ENCODE measurements at places on chromosomes 6 and 20. TPM values are rescaled to one million over a fixed set of nuclear protein-coding genes. Genes with fewer than 3 reads are reported as not detected.

Gene FBXO5
- polyA plus RNA-seq: 39.5 TPM

Gene MLIP
- 0.52 TPM for polyA plus RNA-seq

DNA sequence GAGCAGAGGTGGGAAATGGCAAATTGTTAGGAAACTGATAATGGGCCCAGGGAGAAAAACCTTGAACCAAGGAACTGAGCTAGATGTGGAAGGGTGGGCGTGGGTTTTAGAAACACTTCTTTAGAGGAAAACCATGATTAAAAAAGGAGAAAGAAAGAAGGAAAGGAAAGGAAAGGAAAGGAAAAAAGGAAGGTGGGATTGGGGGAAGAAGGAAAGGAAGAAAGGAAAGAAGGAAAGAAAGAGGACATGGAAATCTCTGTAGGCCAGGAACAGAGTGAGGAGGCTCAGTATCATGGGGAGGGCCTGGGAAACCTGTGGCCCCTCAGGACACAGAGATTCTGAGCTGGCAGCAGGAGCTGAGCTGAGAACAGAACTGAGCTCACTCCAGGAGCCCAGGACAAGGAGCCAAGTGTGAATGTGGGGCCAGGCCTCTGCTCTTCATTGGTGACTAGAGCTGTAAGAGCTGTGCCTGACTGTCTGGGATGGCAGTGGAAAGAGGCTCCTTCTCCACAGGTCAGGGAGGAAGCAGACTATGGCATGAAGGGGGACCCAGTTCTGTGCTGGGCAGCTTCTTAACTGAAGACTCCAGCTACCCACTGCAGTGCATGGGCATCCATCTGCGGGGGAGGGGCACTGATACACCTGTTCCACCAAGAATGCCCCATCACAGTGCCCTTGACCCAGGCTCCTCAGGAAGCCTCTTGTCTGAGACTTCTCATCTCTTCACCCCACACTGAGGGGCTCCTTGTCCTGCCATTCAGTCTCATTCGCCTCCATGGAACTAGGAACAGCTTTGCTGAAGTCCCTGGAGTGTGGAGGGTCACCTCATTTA lies 116.1 kb upstream of the BACH2 start:
- DNase-seq: no peak

- DNase-seq: no peak
These were observed 42.3 kb downstream of the RALGAPB start for GRCh38 chr20:38514947-38515346.

GRCh38 chr6:21354805-21355238 lies 238.7 kb upstream of the SOX4 start:
- DNase-seq: no peak

DNA sequence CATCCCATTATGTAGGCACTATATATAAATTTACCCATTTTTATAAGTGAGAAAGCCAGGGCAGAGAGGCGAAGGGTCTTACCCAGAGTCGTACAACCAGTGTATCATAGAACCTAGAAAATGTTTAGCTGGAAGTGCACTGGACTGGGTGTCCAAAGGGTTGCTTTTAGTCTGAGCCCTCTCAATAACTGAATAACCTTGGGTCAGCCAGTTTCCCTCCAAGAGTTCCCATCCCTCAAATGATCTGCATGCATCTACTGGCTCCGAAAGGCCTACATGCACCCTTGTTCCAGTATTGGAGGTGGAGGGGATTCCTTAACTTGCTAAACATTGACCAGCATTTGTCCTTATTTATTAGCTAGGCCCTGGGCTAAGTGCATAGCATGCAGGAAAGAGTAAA lies 3.8 kb downstream of the SNPH start:
- DNase-seq: no peak

Gene CHRNA4
- polyA plus RNA-seq: 37.9 TPM

GRCh38 chr6:82622461-82622860 lies 258.8 kb downstream of the TPBG start:
- DNase-seq: no peak

DNA sequence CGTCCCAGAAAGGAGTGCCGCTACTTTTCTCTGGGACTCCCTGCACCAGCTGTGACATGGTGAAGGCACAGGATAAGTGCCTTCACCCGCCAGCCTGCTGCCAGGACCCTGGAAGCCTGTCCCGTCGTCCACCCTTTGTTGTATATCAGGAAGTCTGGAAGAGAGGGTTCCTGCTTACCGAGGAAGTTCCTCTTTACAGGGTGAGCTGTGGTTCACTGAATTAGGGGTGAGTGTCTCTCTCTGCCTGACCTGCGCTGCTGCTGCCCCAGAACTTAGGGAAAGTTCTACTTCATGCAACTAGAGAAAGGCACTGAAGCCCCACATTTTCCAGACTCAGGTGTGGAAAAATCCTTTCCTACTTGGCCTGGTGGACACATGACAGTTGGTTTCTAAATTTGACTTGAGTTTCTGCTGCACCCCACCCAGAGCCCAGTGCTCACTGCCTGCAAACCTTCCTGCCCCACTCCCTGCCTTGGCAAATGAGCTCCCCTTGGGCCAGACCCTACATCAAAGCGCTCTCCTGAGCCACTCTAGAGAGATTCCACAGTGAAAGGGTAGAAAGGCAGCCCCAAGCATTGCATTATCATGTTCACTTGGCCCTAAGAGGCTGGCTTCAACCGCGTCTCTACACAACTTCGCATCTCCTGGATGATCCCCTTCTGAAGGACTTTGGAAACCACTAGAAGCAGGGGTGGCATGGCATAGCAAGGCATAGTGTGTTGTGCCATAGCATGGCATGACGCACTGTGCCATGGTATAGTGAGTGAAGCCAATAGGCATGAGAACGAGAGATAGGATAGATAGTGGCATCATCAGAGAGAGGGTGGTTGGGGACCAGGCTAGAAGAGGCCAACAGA lies 215.8 kb upstream of the CDYL start:
- no peak for DNase-seq

DNA sequence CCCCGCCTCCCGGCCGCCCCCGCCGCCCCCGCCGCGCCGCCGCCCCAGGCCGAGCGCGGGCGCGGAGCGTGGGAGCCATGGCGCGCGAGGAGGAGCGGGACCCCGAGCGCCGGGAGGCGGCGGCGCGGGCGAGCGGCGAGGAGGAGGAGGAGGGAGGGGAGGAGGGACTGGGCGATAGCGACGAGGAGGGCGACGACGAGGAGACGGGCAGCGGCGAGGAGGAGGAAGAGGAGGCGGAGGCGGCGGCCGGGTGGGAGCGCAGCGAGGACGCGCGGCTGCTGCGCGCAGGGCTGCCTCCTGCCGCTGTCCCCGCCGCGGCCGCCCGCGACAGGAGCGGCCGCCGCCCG lies at the start of gene SLC24A3:
Gene SLC24A3, plus strand, starts transcription at position 174 of the 347 bp plus-strand sequence.
- no peak for DNase-seq

Gene ZNF165
- polyA plus RNA-seq: 3.9 TPM

Gene TNFRSF6B
- 0.79 TPM for polyA plus RNA-seq

DNA sequence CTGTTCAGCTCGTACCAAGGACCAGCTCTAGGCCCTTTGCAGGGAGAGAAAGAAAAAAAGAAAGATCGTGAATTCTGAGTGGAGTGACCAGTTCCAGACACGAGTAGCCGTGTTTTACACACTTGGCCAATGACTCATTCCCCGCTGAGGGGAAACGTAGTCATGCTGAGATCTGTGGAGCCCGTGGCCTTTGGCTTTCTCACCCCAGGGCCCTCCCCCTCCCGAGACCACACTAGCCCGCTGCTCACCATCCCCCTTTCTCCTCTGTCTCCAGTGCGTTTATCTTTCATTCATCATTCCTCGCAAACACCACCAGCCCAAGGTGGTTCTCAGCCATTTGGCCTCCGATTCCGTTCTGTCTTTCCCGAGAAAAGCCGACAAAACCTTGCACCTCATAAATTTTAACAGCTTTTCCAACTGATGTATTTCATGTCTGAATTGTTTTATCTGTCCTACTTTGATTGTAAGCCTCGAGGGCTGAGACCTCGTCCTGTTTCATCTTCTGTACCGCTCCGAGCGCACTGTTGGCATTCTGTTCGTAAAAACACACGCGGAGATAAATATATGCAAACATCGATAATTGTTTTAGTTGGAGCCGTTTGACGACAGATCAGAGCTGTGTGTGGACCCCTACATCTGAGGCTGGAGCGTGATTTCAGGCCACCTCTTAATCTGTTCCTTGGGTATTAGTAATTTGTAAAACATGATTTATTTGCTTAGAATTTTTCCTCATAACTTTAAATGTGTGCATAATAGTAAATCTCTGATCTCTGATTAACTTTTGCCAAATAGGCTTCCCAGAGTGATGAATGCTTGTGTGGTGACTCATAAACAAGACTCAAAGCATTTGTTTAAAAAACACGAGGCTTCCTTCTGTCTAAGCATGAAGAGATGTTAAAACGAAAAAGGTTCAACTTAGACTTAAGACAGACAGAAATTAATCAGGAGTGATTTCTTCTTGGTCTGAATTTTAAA lies 336.6 kb downstream of the CDH4 start:
- DNase-seq: no peak

Gene CTCFL
- polyA plus RNA-seq: 3.0 TPM

Gene PDE10A
- 27.7 TPM for polyA plus RNA-seq

- no peak for DNase-seq
These were observed 18.3 kb downstream of the CHRNA4 start for GRCh38 chr20:63342561-63343459.

Gene CUTA
- 254 TPM for polyA plus RNA-seq

- no peak for DNase-seq
These were observed 18.5 kb downstream of the RAE1 start for GRCh38 chr20:57369596-57369995.

- DNase-seq: peak; percentile 12
These were observed 424.5 kb downstream of the GRIK2 start for GRCh38 chr6:101818051-101818450.

DNA sequence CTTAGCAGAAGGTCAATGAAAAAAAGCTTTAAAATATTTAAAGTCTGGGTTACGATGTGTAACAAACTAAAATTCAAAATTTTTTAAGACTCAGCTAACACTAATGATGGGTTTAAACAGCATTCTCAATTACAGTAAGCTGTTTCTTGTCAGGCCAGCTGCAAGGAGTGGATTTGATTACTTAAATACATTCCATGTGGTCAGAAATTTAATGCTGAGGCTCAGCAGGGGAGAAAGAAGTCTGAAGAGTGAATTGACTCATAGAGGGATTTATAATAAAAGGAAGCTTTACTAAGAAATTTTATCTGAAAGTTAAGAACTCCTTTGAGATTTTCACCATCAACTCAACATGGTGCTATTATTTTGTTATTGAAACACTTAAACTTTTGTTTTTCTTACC lies 398.6 kb downstream of the KHDRBS2 start:
- DNase-seq: no peak

DNA sequence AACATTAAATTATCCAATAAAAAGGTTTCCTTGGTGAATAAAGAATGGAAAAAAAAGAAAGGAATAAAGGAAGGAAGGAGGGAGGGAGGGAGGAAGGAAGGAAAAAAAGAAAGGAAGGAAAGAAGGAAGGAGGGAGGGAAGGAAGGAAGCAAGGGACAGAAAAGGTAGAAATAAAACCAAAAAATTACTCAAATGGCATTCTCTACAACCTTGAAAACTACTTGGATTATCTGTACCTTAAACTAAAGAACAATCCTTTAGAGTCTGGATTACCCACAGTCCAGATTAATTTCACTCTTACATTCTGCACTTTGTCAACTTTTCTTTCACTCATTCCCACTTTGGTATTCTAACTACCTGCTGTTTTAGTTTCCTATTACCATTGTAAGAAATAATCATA lies 361.8 kb upstream of the ADGRB3 start:
- DNase-seq: no peak

DNA sequence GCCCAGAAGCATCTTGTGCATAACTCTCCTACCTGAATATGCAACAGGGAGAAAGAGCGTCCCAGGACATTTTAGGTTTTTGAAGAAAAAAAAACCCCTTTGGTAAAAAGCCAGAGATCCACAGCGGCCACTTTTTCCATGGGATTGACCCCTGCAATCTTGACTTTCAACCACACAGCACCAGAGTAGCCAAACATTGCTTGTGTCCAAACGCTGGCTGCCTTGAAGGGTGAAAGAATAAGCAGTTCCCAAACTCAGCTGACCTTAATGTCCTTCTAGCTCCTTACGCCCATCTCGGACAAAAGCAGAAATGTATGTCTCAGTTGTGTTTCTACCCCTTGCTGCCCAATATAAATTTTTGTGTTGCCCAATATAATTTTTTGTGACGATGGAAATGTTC lies 1.2 kb upstream of the MOG start:
- no peak for DNase-seq

DNA sequence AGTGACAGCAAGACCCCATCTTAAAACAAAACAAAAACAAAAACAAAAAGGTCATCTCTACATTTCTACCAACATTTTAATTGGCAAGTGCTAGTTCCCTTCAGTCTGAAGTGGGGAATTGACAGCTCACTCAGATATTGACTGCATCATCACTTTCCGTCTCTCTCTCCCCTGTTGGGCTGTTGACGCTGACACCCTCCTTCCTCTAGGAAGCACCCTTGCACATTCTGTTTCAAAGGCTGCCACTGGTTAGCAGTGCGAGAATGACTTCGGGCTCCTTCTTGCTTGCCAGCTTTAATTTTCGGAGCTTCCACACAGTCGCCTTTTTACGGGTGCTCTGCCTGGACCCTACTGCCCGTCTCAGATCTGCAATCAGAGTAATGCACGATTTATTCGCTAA lies 96.6 kb upstream of the INSM1 start:
- DNase-seq: no peak

DNA sequence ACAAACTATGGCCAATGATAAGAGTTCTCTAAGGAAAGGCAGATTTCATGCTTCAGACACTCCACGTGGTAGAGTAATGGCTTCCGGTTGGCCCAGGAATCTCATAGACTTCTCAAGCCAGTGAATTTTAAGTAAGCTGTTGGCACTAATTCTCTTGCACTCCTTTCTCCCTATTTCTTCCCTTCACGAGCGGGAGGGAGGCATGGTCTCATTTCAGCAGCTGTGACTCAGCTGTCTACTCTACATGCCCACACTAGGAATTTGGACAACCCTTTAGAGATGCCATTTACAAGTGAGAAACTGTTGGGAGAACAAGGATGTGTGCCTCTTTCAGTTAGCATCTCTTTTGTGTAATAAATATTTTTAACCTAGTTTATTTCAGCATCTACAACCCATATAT lies 107.7 kb downstream of the PTPRK start:
- DNase-seq: no peak

Gene DEFB113
- not detected for polyA plus RNA-seq

Gene PAK5
- polyA plus RNA-seq: 0.42 TPM

Gene OR2J3
- polyA plus RNA-seq: not detected

DNA sequence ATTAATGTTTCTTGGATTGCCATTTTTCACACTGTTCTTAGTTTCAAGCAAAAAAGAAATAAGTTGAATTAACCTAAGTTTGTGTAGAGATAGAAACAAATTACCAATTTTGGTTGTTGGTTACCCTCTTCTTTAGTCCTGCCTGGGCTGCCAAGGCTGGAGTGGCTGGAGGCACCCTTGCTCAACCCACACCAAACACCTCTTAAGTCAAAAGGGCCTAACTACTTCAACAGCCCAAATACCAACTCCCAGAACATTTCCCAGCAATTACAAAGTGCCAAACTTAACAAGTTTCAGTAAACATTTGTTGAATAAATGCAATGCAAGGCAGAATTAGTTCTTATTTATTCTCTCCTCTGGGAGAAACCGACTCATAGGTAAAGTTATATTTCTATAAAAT lies 38.1 kb upstream of the TMEM181 start:
- DNase-seq: no peak

Gene SLC17A9
- 1.0 TPM for polyA plus RNA-seq

GRCh38 chr6:20211037-20211940 lies 980 bp downstream of the MBOAT1 start:
- DNase-seq: no peak

Gene DSP
- polyA plus RNA-seq: 90.2 TPM

Gene OGFRL1
- polyA plus RNA-seq: 18.4 TPM

Gene SLC25A27
- 72.9 TPM for polyA plus RNA-seq

GRCh38 chr20:22946596-22946995 lies 88.5 kb upstream of the SSTR4 start:
- no peak for DNase-seq

All from renal cortex interstitium (tissue), 15 donors.